Uterus (tissue), 4 donors: ENCODE measurements at places on chromosomes 1 and 21.
A peak's percentile ranks its signal among the peaks of the same experiment; 100 is the strongest.

DNA sequence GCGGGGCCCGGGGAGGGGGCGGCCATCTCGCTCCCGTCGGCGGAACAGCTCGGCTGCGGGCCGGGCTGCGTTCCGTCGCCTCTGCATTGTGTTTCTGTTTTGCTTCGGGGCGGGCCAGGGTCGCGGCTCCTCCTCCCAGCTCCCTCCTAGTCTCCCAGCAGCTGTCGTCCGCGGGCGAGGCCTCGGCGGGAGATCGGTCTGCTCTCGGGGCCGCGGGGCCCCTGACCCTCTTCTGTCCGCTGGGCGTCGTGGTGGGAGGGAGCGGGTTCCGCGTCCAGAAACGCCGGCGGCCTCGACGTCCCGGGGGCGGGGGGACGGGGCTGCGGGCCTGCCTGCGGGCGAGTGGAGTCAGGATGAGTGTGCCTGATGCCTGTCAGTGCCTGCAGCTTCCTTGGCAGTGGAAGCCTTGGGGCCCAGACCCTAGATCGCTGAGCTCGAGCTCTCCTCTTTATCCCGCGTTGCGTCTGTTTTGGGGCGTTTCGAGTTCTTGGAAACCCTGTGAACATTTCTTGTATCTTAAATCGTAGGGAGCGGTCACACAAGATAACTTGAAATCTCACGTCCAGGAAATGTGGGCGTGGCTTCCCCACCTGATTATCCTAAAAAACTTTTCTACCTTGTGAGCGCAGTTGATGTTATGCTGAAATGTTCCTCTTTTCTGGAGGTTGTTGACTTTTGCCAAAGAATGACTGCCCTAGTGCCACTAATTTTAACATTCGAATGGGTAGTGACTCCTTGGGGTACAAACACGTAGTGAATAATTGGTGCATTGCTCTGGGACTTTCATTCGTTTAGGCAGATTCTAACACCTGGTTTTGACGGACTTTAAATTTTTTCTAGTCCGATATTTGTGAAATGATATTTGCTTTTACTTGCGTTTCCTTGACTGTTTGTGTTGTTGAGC, 676 bp downstream of the MORC3 start:
- H3K36me3 ChIP-seq = no peaks in the 10 kb centered on the region
- peaks cover 13% of the 10 kb centered on the region for H3K4me1 ChIP-seq
- H3K27me3 ChIP-seq = no peaks in the 10 kb centered on the region
- peak overlapping the region; percentile 98 for H3K27ac ChIP-seq
- DNase-seq = peak; percentile 56
- H3K4me3 ChIP-seq = peak overlapping the region; percentile 46

DNA sequence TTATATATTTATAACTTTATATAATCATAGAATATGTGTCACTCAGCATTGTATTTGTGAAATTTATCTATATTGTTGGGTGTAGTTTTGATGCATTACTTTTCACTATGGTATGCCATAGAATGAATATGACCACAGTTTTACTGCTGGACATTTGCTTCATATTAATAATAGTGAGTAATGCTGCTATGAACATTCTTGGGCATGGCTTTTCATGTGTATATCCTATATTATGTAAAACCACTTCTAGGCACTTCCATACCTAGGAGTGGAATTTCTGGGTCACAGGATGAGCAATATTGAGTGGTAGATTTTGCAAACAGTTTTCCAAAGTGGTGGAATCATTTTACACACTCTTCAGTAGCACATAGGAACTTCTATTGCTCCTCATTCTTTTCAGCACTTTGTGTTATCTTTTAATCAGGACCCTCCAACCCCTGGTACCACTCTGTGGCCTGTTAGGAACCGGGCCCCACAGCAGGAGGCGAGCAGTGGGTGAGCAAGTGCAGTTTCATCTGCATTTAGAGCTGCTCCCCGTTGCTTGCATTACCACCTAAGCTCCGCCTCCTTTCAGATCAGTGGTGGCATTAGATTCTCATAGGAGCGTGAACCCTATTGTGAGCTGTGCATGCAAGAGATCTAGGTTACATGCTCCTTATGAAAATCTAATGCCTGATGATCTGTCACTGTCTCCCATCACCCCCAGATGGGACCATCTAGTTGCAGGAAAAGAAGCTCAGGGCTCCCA, 56.0 kb upstream of the CNIH3 start:
- no peaks in the 10 kb centered on the region for H3K27me3 ChIP-seq
- no peaks in the 10 kb centered on the region for H3K36me3 ChIP-seq
- DNase-seq = no peak
- no peak overlapping the region for H3K27ac ChIP-seq

DNA sequence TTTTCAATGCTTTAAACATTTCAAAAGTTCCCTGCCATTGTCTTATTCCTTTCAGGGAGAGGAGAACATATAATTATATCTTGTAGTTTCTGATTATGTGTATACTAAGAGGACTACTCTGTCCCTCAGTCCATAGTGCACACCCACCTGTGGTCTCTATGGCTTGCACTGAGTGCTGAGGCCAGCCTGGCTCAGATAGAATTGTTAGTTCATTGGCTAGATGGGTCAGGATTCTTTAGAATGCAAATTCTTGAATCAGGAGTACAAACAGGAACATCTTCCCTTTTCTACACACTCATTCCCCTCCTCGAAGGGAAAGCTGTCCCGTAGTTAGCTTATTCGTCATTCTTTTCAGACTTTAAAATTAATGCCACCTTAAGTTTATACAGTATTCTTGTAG, 8.2 kb downstream of the BACH1 start:
- no peak for DNase-seq
- peaks cover 4% of the 10 kb centered on the region for H3K4me1 ChIP-seq
- no peak overlapping the region for H3K27ac ChIP-seq
- no peaks in the 10 kb centered on the region for H3K27me3 ChIP-seq
- no peaks in the 10 kb centered on the region for H3K36me3 ChIP-seq
- H3K4me3 ChIP-seq = no peak overlapping the region

GRCh38 chr1:112983537-112984131, 27.6 kb upstream of the SLC16A1 start:
- no peaks in the 10 kb centered on the region for H3K4me1 ChIP-seq
- H3K27me3 ChIP-seq = no peaks in the 10 kb centered on the region
- no peaks in the 10 kb centered on the region for H3K36me3 ChIP-seq
- DNase-seq = no peak

- no peak overlapping the region for H3K4me3 ChIP-seq
- no peaks in the 10 kb centered on the region for H3K4me1 ChIP-seq
- no peak overlapping the region for H3K27ac ChIP-seq
- H3K27me3 ChIP-seq = no peaks in the 10 kb centered on the region
- no peak for DNase-seq
Observed at GRCh38 chr1:41409825-41410224, 48.6 kb downstream of the FOXO6 start.

DNA sequence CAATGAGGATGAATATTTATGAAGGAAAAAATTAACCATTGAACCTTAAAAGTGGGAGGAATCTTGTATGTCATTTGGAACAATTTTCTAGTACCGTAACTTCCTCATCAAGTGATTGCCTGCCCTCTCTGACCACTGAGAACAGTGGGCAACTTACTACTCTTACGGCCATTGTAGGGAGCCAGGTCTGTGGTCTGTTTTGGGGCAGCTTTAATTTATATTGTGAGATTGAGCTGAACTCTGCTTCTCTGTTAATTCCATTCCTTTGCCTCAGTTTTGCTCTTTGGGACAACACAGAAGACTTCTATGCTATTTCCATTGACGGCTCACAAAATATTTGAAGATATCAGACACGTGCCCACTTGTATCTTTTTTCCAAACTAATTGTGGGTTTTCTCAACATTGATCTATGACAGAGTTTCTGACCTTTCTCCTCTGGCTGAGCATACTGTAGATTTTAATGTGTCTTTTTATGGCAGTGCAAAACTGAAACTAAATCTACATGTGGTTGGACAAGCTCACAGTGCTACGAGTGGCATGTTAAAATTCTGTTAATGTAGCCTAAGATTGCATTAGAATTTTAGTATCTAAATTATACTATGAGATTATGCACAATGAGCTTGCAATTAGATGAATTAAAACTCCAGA, 27.8 kb upstream of the ZNF281 start:
- no peaks in the 10 kb centered on the region for H3K36me3 ChIP-seq
- no peak overlapping the region for H3K4me3 ChIP-seq
- H3K27ac ChIP-seq = no peak overlapping the region
- H3K4me1 ChIP-seq = no peaks in the 10 kb centered on the region
- H3K27me3 ChIP-seq = no peaks in the 10 kb centered on the region

DNA sequence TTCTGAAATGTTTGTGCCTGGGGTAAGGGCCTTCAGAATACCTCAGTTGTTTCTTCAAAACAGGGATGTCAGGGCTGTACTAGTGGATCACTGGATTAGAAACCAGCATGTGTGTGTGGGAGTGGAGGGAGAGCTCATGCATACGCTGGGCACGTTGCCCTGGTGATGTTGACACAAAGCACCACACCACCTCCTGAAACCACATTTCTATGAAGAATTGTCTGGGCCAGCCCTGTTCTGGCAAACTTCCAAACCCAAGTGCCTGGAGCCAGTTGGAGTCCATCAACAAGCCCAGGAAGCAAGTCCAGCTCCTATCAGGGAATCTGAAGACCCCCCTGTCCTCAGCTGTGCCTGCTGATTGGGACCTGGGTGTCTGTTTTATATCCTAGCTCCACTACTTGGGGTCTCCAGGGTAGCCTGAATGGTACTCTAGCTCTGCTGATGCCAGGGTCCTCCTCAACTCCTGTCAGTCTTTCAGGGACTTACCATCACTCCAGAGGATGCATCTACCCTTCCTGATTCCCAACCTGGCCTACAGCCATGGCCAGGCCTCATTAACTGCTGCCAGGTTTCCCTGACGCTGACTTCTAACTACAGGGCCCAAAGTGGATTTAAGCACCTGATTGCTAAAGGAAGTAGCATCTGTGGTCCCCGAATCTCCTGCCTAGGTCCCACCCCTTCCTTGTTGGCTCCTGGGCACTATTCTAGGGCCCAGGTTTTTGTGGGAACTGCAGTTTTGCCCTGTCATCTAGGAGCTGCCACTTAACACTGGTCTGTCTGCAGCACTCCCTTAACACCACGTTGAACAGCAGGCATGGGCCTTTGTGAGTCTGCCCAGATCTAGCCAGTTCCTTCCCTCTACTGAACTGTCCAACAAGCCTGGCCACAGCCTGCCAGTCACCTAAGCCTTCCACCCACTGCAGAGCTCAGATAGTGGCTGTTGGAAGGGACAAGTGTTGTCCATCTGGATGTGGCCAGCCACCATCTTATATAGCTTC, 45.5 kb downstream of the LPAR3 start:
- peak; percentile 70 for DNase-seq
- peak overlapping the region; percentile 49 for H3K27ac ChIP-seq
- H3K4me3 ChIP-seq = no peak overlapping the region
- no peaks in the 10 kb centered on the region for H3K27me3 ChIP-seq
